ENCODE measurements at places on chromosomes 3 and 15. TPM values are rescaled to one million over a fixed set of nuclear protein-coding genes. Genes with fewer than 3 reads are reported as not detected.

The PLD1 gene
- total RNA-seq: 0.88 TPM

The ITGB5 gene
- total RNA-seq: 0.73 TPM

The TMEM212 gene
- total RNA-seq: not detected

The FAM107A gene
- total RNA-seq: not detected

The SCG3 gene
- total RNA-seq: not detected

The ADGRG7 gene
- not detected for total RNA-seq

The KLF13 gene
- total RNA-seq: 248 TPM

The CD200 gene
- 14.0 TPM for total RNA-seq

The APEH gene
- total RNA-seq: 90.1 TPM

The NUP210 gene
- 160 TPM for total RNA-seq

The CCR8 gene
- 11.3 TPM for total RNA-seq

The RAB6B gene
- 0.61 TPM for total RNA-seq

The PRICKLE2 gene
- not detected for total RNA-seq

The SPPL2A gene
- 139 TPM for total RNA-seq

The HGD gene
- total RNA-seq: 0.61 TPM

The CPOX gene
- total RNA-seq: 81.3 TPM

The CPLX3 gene
- total RNA-seq: 0.91 TPM

The P2RY14 gene
- 17.8 TPM for total RNA-seq

The FILIP1L gene
- 15.7 TPM for total RNA-seq

The CEP19 gene
- total RNA-seq: 5.5 TPM

The MYO5C gene
- 1.0 TPM for total RNA-seq

The COL8A1 gene
- total RNA-seq: 0.10 TPM

The ARPP21 gene
- total RNA-seq: not detected

The DUOX1 gene
- 0.07 TPM for total RNA-seq

The ACAN gene
- not detected for total RNA-seq

The FSIP1 gene
- 0.91 TPM for total RNA-seq

The GP9 gene
- not detected for total RNA-seq

The RGMA gene
- 0.07 TPM for total RNA-seq

The HRG gene
- not detected for total RNA-seq

The SH3GL3 gene
- not detected for total RNA-seq

The HYKK gene
- 3.4 TPM for total RNA-seq

The ZWILCH gene
- total RNA-seq: 29.0 TPM

The PRR20G gene
- not detected for total RNA-seq

The HDC gene
- 0.61 TPM for total RNA-seq

The IL16 gene
- 237 TPM for total RNA-seq

The NR2E3 gene
- not detected for total RNA-seq

The SRGAP3 gene
- 1.3 TPM for total RNA-seq

The LIPC gene
- 4.4 TPM for total RNA-seq

The CPNE4 gene
- total RNA-seq: 0.27 TPM

The GOLGA8J gene
- not detected for total RNA-seq

The ZNF80 gene
- total RNA-seq: 0.39 TPM

The GRIP2 gene
- total RNA-seq: 0.10 TPM

The USP4 gene
- total RNA-seq: 95.2 TPM

The PLCB2 gene
- total RNA-seq: 178 TPM

The LIPH gene
- total RNA-seq: not detected

The FOXL2 gene
- total RNA-seq: not detected

All from T-helper 1 cell treated with Interleukin-12 subunit alpha and Interleukin-12 subunit beta and Interleukin-4 antibody, amounts not matched to agents 30 ng/mL and 1 ng/mL, for 36 hours (primary cell).